ENCODE measurements at places on chromosomes 11 and 22.
A peak's percentile ranks its signal among the peaks of the same experiment; 100 is the strongest.

DNA sequence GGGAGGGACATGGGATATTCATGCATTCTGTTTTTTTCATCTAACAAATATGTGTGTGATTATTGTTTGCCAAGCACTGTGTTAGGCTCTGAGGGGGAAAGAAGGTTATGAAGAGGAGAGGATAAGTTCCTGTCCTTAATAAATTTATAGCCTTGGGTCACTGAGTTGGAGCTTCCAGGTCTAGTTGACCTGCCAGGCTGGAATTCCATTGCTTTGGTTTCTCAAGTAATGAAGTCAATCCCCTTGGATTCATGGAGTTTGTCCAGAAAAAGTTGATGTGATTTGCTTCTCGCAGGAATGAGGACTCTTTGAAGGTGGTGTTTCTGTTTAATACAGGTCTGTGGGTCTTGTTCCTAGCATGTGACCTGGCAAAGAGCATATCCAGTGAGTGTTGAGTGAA lies 156.2 kb downstream of the ADAMTS15 start:
- no peak for DNase-seq

DNA sequence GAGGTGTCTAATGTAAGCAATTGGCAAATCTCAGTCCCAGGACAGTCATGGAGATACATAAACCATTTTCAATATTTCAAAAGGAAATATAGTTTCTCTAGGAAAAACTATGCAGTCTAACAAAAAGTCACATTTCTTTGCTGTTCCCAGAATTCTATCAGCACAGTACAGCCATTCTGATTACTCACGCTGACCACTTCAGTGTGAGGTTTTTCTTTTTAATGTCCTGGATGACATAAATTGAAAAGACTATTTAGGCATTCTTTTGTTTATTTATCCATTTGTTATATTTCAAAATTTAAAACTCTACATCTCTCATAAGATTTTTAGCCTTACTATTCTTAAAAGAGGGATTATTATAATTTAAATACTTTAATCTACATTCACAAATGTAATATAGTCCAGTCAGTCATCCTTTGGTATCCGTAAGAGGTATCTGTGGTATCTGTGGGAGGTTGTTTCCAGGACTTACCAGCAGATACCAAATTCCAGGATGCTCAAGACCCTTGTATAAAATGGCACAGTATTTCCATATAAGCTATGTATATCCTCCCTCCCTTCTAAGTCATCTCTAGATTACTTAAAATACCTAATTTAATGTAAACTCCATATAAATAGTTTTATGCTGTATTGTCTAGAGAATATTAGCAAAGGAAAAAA lies 331.1 kb upstream of the PITPNB start:
- no peak for DNase-seq

DNA sequence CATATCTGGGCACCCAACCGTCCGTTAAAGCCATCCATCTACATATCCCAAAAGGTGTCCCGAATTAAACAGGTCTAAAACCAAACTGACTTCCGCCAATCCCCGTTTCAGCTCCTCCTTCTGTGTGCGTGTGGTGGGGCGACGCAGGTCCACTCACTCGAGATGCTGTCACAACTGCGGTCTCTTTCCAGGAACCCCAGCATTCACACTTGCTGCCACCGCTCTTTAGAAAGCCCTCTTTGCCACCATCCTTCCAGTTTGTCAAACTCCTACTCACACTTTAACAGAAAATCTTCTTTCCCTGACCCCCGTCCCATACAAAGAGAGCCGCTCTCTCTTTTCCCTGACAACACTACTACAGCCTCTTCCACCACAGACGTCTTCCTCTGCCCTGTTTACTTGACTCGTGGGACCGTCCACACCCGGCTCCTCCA lies 467 bp downstream of the ESS2 start:
- no peak for DNase-seq

- DNase-seq = no peak
These were observed 1.7 kb upstream of the RNASEH2C start for GRCh38 chr11:65722261-65722660.

DNA sequence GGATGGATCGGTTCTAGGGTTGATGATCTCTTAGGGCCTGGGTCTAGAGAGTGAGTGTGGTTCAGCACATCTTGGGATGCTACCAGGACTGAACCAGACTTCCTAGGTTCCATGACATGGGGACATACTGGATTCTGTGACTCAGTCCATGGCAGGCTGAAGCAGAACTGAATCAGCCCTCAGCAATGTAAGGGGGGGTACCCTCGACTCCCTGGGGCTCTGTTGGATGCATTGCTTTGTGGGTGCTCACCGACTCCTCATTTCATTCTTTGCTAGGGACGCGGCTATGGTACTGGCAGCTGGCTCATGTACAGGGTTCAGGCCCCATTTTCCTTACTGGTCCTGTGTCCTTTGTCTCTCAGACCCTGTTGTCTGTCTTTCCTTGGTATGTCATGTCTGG lies 733 bp upstream of the GRAMD1B start:
- no peak for DNase-seq

GRCh38 chr11:28346209-28346608 lies 238.0 kb downstream of the METTL15 start:
- no peak for DNase-seq

GRCh38 chr11:78020246-78020645 lies 2.8 kb downstream of the KCTD14 start:
- peak; percentile 13 for DNase-seq

DNA sequence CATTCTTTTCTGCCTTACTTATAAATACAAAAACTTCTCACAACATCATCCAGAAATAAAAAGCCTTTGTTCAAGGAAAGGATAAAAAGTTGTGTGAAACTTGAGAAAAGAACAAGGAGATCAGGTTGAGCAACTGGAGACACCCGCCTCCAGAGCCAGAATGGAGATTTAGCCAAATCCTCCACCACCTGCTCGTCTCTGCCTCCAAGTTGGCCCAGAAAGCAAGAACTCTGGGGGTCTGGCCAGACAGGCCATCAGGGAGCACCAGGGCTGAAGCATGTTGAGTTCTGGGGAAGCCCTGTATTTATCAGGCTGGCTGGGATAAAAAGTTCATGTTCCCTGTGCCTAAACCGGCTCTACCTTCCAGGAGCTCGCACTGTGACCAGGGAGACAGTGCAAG lies 14.9 kb downstream of the SMCO4 start:
- DNase-seq = no peak

DNA sequence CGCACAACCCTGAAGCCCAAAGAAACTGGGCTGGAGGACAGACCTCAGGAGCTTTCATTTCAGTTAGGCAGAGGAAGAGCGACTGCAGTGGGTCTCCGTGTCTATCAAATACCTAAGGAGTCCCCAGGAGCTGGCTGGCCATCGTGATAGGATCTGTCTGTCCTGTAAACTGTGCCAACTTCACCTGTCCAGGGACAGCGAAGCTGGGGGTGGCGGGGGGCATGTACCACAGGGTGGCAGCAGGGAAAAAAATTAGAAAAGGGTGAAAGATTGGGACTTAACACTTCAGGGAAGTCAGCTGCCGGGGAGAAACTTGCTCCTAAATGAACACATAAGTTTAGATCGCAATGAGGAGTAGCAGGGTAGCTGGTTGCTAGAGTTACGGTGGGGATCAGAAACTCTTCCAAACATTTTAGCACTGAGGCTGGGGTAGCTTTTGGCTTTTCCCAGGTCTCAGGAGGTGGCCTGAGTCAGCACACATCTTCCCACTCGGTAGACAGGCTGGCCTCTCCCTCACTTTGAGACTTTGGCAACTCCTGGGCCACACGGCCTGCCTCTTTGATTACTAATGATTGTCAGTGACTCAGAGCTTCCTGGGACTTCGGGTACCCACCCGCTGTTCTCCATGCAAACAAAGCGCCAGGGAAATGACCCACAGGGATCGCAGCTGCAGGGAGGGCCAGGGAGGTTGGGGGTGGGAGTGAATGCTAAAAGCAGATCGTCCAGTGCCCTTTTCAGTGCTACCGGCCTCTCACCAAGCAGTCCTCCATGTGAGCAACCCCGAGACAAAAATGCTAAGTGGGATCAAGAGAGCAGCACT lies 2.9 kb upstream of the MTFP1 start:
- peak; percentile 75 for DNase-seq

GRCh38 chr22:45335854-45336522 lies 26.3 kb downstream of the FAM118A start:
- DNase-seq = no peak

DNA sequence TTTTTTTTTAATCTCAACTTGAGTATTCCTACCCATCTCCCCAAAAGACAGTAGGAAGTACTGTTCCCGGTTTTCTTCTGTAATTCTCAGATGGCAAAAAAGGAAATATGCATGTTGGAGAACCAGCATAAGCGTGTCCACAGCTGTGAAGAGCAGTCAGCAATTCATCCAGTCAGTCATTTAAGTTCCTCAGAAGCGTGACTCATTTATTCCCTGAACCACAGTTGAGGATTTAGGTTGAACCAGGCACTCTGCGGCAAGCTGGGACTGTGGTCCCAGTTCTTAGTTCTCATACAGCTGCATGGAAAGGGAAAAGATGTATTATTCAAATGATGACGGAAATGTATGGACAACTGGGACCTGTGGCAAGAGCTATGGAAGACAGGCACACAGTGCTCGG lies 61.0 kb upstream of the MYO18B start:
- DNase-seq = no peak

DNA sequence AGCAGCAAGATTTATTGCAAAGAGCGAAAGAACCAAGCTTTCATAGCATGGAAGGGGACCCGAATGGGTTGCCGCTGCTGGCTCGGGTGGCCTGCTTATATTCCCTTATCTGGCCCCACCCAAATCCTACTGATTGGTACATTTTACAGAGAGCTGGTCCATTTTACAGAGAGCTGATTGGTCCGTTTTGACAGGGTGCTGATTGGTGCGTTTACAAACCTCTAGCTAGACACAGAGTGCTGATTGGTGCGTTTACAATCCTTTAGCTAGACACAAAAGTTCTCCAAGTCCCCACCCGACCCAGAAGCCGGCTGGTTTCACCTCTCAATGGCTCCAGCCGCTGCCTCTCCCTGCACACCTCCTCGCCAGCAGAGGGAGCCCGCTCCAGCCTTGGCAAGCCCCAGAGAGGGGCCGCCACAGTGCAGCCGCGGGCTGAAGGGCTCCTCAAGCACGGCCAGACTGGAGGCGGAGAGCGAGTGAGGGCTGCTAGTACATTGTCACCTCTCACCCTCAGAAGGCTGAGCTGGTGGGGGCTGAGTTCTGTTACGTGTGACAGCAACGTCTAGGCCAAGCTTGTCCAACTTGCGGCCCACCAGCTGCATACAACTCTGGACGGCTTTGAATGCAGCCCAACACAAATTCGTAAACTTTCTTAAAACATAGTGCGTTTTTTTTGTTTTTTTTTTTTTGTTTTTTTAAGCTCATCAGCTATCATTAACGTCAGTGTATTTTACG lies 8.7 kb downstream of the PTH start:
- peak; percentile 80 for DNase-seq

DNA sequence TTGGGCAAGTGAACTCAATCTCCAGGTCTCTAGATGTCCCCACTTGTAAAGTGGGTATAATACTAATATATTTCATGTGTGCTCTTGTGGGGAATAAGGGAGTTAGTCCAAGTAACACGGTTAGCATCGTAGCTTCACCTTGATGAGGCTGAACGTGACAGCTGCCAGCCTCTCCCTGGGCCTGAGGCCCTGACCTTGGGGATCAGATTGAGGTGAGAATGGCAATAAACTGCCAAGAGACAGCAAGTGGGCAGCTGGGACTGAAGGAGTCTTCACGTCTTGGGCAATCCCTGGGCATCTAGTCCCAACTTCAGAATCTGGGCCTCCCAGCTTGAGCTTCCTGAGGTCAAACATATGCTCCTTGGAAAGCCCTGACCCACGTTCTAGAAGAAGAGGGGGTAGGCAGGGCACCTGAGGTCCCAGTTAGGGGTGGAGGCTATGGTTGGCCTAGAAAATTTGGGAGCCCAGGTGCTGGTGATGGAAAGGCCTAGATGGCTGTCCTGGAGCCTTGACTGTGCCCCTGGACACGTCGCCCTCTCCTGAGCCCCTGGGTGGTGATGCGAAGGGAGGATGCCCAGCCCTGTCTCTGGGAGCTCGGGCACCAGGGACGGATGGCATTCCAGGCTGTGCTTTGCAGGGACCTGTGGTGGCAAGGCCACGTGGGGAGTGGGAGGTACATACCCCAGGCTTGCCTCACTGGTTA lies 23.4 kb downstream of the ADAMTS15 start:
- no peak for DNase-seq

DNA sequence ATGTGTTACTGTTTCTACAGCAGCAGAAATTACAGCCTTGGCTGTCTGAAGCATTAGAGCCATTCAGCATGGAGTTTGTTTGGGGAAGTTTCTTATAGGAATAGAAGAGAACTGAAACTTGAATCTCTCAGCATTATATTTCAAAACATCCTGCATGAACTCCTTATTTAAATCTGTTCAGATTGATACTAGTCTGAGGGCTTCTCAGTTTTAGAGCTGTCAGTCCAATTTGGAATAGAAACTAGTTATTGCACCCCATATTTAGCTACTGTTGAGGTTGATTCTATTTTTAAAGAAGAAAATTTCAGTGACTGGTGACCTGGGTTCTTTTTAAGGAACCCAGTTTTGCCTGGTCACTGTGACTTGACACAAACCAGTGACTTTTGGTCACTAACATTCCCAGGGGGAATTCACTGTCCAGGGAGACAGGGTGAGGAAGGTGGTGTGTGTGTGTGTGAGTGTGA lies 126.0 kb upstream of the TTC12 start:
- DNase-seq = no peak

DNA sequence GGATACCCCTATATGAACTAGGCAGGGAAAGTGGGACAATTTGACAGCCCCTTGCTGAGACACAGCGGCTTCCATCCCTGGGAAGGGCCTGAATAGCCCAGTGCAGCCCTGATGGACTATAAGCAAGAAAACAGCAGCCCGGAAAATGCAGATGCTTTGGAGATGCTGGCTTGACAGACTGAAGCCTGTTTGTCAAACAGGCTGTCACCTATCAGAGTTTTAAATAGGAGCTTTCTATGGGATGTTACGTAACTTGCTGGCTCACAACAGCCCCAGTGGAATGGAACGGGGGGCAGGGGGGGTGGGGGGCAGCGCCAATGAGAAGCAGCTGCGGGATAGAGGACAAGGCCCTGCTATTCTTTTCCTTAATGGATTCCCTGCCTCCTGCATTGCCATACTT lies 91.9 kb upstream of the NTM start:
- no peak for DNase-seq

DNA sequence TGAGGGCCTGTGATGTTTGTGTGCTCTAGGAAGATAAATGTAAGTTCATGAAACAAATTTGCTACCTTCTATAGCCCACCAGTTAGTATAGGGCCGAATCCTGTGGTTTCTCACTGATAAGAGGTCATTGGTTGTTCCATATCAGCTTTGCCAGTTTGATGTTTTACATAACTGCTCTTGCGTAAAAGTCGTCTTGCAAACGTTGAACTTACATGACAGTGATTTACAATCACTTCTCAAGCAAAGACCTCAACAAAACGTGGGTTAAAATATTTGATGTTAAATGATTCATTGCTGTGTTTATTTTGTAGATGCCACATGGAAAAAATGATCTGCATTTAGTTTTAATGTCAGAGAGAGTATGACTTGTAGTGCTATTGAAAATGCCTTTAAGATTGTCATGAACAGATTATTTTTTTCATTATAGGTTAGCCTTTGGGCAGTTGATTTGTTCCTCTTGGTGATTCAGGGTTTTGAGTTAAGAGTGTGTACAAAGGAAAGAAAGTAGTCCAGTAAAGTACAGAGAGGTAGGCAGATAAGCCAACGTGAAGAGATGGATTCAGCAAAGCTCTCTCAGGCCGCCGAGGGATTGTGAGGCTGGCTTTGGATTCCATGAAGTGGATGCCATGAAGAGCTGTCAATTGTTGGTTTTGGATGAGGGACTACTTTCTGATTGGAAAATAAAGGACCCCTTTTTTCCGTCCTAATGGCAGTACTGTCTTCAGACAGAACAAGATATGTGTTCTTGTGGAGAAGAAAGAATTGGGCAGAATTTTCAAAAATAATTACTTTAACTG lies 2.6 kb downstream of the EWSR1 start:
- DNase-seq = no peak

- no peak for DNase-seq
These were observed 16.4 kb upstream of the ARAP1 start for GRCh38 chr11:72768581-72768980.
